Midbrain (tissue), 1 donor: ENCODE measurements at places on chromosomes 7 and 10.

- DNase-seq, result no peak
Observed at GRCh38 chr10:78829565-78829964, 239.2 kb upstream of the ZMIZ1 start.

DNA sequence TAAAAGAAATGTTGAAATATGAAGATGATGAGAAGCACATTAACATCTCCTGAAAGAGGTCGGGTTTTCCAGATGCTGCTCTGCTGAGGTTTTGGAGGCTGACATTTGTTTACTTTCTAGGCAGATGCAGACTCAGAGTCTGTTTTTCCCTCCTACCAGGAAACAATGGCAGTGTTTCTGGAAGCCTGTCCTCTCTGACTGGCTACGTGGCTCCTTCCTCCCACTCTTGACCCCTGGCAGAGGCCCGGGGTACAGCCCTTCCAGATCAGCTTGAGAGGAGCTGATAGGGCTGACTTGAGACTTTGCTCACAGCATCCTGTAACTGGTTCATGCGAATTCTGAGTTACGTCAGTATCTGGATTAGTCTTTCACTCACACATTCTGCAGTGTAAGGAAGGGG, 41.1 kb upstream of the IL15RA start:
- DNase-seq, result no peak

DNA sequence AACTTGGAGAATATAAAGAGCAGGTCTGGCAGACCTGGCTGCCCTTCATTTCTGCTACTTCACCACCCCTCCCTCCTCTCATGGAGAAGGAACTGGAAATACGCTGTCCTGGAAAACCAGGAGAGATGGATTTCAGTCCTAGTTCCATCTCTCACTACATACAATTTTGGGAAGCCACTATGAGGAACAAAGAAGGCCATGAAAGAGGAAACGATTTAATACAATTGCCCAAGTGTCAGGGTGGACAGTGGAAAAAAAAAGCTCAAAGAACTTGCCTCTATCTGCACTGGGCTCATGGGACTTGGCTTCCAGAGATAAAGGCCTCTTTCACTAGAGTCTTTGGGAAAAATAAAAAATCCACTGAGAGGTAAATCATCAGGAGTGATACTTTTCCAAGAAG, 561.7 kb downstream of the KCNMA1 start:
- no peak for DNase-seq

GRCh38 chr10:102841827-102842345, 4.7 kb upstream of the CYP17A1 start:
- no peak for DNase-seq
